ENCODE measurements at places on chromosomes 5 and 9. TPM values are rescaled to one million over a fixed set of nuclear protein-coding genes. Genes with fewer than 3 reads are reported as not detected.

ANXA1 gene
- total RNA-seq = 1,027 TPM

FST gene
- total RNA-seq = 194 TPM

PRSS3 gene
- not detected for total RNA-seq

ORM2 gene
- total RNA-seq = not detected

MZB1 gene
- not detected for total RNA-seq

DIPK1B gene
- 12.7 TPM for total RNA-seq

TOR2A gene
- 9.2 TPM for total RNA-seq

IL31RA gene
- 5.0 TPM for total RNA-seq

GCNT4 gene
- total RNA-seq = not detected

CYLC2 gene
- total RNA-seq = not detected

Measured in A375 (cell line).